ENCODE measurements at places on chromosomes 11 and 22.

- H3K4me1 ChIP-seq: peaks cover 47% of the 10 kb centered on the region
- peaks cover 26% of the 10 kb centered on the region for H3K36me3 ChIP-seq
- H3K27me3 ChIP-seq: no peaks in the 10 kb centered on the region
- no peak overlapping the region for H3K4me3 ChIP-seq
- DNase-seq: no peak
These were observed 7.9 kb upstream of the SH3BP1 start for GRCh38 chr22:37631448-37632173.

- no peaks in the 10 kb centered on the region for H3K27me3 ChIP-seq
- DNase-seq: no peak
- no peak overlapping the region for H3K4me3 ChIP-seq
- H3K27ac ChIP-seq: no peak overlapping the region
These were observed 4.3 kb downstream of the SIAE start for GRCh38 chr11:124669193-124669592.

- no peak for DNase-seq
- H3K4me3 ChIP-seq: no peak overlapping the region
- no peaks in the 10 kb centered on the region for H3K27me3 ChIP-seq
- no peak overlapping the region for H3K27ac ChIP-seq
These were observed 108.4 kb downstream of the SHANK2 start for GRCh38 chr11:71144010-71144409.

DNA sequence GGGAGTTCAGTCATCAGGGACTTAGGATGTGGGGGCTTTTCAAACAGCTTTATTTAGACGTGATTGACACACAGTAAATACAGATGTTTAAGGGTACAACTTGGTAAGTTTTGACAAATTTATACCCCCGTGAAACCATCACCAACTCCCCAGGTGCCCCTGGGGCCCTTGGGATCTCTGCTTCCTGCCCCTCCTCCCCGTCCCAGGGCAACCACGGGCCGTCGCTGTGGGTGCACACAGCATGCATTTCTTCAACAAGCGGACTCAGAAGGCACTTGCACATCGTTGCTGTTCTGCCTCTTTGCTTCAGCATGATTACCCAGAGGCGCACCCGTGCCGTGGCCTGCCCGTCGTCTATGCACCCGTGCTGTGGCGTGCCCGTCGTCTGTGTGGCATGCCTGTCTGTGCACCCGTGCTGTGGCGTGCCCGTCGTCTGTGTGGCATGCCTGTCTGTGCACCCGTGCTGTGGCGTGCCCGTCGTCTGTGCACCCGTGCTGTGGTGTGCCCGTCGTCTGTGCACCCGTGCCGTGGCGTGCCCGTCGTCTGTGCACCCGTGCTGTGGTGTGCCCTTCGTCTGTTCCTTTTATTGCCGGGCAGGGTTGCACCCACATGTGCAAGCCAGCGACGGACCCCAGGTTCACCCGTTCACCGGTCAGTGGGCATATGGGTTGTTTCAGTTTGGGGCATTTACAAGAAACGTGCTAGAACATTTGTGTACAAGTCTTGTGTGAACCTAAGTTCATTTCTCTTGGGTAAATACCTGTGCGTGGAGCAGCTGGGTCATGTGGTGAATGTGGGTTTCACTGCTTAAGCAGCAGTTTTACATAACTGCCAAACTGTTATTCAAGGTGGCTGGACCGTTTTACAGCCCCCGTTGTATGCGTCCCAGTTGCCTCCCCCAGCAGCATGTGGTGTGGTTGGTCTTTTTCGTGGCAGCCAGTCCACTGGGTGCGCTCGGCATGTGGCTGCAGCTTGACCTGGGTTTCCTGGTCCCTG, 8.3 kb downstream of the CD81 start:
- peak overlapping the region; percentile 98 for H3K27ac ChIP-seq
- no peak overlapping the region for H3K4me3 ChIP-seq
- H3K4me1 ChIP-seq: peaks cover 100% of the 10 kb centered on the region

DNA sequence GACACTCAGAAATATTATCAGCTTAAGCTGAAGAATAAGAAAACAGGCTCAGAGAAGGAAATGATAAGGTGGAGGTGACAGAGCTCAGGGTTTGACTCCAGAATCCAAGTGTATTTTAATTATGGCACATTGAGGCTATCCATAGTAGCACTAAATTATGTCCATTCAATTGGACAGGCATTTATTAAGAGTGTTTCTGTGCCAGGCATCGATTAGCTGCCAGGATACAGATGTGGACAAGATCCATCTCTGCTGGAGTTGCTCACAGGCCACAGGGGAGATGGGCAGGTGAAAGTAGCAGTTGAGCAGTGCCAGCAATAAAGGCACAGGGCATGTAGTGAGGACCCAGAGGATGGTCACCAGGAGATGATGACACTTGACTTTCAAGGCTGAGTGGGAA, 592.5 kb downstream of the INSC start:
- H3K27me3 ChIP-seq: no peaks in the 10 kb centered on the region
- DNase-seq: no peak
- H3K27ac ChIP-seq: no peak overlapping the region
- no peak overlapping the region for H3K4me3 ChIP-seq
- no peaks in the 10 kb centered on the region for H3K36me3 ChIP-seq
- peaks cover 14% of the 10 kb centered on the region for H3K4me1 ChIP-seq

Measured in vagina (tissue), 2 donors.